Left forelimb (tissue), 1 donor: ENCODE measurements at places on chromosomes 11 and 22.

DNA sequence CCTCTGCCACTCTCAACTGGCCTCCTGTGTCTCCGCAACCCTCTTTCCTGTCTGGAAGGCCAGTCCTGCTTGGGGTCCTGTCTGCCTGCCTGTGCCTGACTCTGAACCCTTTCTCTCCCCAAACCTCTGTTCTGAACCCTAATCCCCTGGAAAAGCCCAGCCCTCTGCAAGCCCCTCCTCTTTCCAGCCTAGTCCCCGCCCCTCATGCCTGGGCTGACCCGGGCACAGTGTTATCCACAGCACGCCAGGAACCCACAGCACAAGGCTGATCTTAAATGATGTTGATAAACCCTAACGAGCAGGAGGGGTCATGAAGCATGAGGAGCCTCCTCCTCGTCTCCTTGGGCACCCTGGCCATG is at the start of gene IFITM10:
Gene IFITM10, minus strand, starts transcription at position 115 of the 359 bp plus-strand sequence. CDS start 153 bp downstream, outside the sequence.
- DNase-seq = no peak

GRCh38 chr11:128666397-128666796 is 27.5 kb upstream of the FLI1 start:
- DNase-seq = no peak

GRCh38 chr11:95920460-95921105 is 3.3 kb downstream of the MTMR2 start:
- no peak for DNase-seq

DNA sequence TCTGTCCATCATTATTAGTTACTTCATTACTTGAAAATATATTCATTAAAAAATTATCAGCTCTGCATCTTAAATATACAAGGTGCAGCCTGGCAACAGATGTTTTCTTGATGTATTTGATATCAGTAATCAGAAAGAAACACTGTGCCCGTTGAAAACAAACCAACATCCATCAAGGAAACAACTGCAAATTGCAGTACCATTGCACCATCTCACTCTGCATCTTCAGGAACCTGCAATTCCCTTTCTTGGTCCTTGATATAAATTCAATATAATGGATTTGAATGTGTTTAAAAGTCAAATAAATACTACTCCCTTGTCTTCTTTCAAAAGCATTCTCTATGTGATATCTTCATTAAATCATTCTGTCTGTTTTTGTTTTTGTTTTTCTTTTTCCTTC is 1131.2 kb downstream of the FAM181B start:
- no peak for DNase-seq

DNA sequence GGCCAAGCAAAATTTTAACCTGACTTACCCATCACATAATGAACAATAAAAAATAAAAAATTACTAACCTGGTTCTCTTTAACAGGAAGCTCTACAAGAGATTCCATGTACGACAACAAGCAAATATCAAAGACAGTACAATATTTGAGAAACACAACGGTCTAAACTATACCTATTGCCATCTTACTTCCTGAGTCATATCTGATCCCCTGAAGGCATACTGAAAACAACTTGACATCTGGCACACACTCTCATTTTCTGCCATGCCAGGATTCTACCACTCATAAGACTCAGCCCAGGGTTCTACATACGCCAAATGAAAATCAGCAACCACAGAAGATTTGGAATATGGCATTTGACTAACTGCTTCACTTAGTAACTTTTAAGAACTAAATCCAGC is 13.8 kb downstream of the DENND5A start:
- DNase-seq = no peak
